Stimulated activated CD4-positive, alpha-beta T cell treated with anti-CD3 and anti-CD28 coated beads, Interleukin-1b, Interleukin-23, amount 100 ng/mL, for 24 hours (primary cell): ENCODE measurements at places on chromosomes 16 and 17.

DNA sequence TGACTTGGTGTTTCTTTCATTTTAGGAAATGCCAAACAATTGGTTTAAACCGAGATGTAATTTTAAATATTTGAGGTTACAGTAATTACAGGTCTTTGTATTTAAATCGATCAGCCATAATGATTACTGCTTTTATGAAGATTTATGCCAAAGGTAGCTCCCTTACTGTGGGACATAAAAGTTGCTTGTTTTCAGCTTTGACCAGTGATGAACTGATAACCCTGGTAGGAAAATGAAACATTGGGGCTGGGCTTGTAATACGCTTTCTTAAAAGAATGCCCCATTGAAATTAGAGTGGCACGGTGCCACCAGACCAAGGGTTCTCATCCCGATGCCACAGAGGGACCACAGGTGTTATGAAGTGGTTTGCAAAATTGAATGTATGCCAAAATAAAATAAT is 7.3 kb downstream of the TNRC6A start:
- no peak for DNase-seq

DNA sequence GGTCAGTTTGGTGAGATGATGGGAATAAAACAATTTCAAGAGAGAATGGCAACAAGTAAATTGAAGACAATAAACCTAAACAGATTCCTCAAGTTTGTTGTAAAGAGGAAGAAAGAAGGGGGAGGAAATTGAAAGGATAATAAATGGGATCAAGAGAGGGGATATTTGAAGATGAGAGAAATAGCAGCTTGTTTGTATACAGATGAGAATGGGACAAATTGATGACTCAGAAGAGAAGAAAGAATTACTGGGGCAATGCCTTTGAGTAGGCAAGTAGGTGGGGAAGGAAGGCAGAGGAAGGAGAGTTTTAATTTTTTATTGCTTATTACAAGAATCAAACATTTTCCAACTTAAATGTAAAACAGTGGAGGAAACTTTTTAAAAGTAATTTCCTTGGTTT is 98.3 kb downstream of the CHD9 start:
- DNase-seq: no peak

DNA sequence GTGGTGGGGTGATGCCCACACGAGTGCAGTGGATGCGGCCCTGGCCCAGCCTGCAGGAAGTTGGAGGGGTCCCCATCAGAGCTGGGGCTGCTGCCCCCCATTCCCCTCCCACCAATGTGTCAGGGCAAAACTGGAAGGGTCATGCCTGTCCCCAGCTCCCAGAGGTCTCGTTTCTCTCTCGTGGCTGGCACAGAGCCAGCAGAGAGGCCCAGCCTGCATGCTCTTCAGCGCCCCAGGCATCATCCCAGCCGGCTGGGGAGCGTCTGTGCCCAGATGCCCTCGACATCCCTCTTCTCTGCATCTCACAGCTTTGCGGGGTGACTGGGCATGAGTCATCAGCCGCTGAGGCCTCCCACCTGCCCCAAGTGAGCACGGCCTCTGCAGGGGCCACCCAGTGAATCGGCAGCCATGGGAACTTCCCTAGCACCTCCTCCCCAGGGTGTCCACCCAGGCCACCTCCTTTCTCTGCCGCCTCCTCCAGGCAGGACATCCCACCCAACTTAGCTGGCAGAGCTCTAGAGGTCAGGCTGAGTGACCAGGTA is 9.8 kb upstream of the CSNK1D start:
- no peak for DNase-seq

DNA sequence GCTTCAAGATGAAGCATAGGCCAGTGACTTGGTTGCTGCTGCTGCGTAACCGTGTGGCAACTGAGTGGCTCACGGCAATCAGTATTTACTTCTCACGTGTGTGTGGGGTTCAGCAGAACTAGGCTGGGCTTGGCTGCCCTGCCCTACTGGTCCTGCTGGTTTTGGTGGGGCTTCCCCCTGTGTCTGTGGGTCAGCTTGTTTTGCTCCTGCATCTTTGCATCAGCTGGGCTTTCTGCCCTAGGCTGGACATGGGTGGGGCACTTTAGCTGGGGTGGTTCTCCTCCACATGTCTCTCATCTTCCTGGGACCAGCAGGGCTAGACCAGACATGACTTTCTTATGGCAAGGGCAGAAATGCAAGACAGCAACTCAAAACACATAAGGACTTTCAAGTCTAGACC is 550.5 kb downstream of the MAF start:
- DNase-seq: no peak

- no peak for DNase-seq
Observed at GRCh38 chr17:42165751-42166150, 11.0 kb upstream of the RAB5C start.

DNA sequence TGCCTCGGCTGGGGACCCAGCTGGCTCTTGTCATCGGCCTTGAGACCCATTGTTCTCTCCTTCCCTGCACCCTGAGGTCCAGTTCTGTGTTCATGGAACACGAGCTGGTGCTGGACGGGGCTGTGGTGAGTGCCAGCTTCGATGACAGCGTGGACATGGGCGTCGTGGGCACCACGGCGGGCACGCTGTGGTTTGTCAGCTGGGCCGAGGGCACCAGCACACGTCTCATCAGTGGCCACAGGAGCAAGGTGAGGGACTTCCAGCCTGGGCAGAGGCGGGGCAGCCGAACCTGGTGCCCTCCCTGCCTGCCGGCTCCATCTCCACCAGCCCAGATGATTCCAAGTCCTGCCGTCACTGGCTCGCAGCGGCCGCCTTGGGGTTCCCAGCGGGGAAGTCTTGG is 5.3 kb upstream of the RHOT2 start:
- DNase-seq: no peak

DNA sequence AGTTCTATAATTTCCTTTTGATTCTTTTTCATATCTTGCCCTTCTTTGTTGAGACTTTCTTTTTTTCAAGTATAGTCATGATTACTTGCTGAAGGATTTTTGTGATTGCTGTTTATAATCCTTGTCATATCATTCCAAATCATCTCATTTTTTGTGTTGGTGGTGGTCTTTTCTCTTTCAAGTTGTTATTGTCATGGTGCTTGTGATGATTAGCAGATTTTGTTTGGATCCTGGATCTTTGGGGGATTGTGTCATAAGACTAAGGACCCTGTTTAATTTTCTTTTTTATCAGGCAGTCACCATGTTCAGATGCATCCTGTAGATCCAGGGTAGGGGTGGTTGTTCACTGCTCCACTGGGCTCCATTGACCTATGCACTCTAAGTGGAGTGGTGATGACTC is 254.4 kb upstream of the FOXF1 start:
- no peak for DNase-seq

DNA sequence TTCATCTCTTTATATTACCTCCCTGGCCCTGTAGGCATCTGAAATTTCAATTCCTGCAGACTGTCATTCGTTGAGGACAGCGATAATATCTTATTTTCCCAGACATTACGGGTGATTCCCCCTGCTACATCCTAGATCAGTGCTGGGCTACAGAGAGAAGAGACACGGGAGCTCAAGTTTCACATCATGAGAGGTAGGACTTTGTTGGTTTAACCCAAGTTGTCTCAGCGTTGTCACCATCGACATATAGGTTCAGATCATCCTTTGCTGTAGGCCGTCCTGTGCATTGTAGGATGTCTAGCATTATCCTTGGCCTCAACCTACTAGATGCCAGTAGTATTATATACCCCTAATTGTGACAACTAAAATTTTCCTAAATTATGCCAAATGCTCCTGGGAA is 19.3 kb downstream of the MT1X start:
- DNase-seq: no peak

- DNase-seq: no peak
Observed at GRCh38 chr16:787978-788398, at the start of gene RPUSD1. Gene RPUSD1, minus strand, starts transcription at chr16:788381. Its CDS starts 644 bp downstream, at chr16:787737.

DNA sequence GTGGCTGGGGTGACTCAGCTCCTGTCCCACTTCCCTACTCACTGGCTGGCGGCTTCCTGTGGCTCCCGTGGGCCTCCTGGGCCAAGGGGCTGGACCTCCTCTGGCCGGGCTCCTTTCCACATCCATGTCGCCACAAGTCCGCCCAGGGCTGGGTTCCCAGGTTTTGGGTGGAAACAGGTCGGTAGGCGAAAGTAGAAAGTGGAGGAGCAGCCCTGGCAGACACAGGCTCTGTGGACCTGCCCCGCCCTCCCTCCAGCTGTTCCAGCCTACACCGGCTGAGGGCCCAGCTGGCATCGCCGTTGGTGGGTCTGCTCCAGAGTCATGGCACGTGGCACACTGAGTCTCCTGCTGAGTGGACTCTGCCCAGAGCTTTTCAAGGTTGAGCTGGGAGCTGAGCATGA is 28.7 kb downstream of the GSE1 start:
- DNase-seq: no peak

GRCh38 chr17:81952792-81953228 is 5.8 kb upstream of the MYADML2 start:
- no peak for DNase-seq

DNA sequence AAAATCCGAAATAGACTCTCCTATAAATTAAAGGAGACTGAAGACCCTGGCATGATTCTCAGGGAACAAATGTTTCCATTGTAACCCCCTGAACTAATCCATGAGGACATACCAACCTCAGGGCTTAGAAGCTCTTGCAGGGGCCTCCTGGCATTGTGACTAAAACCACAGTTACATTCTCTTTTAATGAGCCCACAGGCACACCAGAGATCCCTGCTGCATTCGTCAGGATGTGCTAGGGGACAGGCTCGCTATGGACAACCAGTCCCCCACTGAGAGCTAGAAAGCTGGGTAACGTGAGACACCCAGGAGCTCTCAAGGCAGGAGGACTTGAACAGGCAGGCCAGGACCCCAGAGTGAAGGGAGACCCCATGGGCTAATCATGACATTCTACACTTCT is 140.6 kb upstream of the TNRC6C start:
- DNase-seq: no peak

DNA sequence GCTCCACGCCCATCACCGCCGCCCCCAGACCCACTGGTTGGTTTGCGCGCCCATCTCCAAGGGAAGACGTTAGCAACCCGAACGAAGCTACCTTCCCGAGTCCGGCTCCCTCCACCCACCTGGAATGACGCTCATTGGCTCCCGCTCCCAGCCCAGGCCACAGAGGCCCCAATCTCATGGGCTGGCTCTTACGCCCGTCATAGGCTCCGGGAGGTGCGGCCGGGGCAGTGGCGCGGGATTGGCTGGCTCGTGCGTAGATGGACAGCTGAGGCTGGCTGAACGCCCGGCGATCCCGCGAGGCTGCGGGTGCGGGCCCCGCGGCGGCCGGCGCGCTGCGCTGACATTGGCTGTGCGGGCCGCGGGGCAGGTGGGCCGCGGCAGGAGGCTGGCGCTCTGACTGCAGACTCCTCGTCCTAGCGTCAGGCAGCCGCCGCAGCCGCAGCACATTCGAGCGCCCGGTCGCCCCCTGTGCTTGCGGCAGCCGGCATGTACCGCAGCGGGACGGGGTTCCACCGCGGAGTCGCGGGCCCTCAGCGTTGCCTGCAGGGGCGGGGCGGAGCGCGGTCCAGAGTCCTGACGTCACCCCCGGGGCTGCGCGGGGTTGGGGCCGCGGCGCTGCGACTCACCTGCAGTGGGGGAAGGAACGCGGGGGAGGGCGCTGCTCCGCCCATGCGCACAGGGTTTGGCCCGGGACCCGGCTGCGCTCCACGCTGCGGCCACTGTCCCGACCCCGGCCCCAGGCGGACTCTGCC is 453 bp upstream of the MYH10 start:
- DNase-seq: peak; percentile 74

DNA sequence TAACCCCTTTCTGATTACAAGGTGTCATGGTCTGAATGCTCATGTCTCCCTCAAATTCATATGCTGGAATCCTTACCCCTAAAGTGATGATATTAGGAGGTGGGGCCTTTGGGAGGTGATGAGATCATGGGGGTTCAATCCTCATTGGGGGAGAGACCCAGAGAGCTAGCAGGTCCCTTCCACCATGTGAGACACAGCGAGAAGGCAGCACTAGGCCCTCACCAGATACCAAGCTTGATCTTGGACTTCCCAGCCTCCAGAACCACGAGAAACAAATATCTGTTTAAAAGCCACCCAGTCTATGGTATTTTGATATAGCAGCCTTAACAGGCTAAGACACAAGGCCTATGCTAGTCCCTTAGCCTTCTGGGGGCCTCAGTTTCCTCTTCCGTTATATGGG is 45.9 kb downstream of the MYH11 start:
- DNase-seq: no peak

- DNase-seq: no peak
Observed at GRCh38 chr17:77740481-77740880, 218.0 kb upstream of the TNRC6C start.

DNA sequence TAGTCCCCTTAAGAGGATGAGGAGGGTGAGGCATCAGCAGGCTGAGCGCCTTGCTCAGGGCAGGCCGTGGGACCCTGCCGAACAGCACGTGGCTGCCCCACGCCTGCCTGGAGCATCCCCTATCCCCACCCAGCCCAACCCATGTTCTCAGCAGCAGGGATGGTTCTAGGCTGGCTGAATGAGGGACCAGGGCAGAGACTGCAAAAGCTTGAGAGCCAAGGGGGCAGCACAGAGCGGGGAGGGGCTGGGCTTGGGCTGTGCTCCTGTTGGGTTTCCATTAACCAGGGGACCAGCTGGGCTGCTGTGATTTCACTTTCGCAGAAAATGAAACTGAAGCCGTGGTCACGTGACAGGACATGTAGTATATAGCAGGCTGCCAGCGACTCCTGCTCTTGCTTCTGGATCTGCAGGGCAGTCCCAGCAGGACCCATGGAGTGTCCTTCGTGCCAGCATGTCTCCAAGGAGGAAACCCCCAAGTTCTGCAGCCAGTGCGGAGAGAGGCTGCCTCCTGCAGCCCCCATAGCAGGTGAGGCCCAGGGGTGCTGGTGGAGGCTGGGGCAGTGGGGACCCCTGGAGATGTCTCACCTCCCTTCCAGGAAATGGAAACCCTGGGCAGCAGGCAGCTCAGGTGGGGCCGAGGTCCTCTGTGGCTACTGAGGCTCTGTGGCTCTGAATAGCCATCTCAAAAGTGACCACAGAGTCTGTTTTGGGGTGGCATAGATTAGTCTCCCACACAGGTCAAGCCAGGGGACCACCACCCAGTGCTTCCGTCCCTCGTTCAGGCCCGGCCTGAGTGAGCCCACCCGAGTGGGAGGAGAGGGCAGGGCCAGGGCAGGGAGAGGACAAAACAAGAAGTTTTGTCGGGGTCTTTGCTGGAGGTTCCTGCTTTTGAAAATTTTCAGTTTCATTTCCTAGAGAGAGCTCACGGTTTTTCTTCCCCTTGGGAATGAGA is 2.9 kb downstream of the RNF213 start:
- peak; percentile 57 for DNase-seq

- DNase-seq: no peak
Observed at GRCh38 chr17:56426901-56427300, 166.6 kb upstream of the NOG start.

DNA sequence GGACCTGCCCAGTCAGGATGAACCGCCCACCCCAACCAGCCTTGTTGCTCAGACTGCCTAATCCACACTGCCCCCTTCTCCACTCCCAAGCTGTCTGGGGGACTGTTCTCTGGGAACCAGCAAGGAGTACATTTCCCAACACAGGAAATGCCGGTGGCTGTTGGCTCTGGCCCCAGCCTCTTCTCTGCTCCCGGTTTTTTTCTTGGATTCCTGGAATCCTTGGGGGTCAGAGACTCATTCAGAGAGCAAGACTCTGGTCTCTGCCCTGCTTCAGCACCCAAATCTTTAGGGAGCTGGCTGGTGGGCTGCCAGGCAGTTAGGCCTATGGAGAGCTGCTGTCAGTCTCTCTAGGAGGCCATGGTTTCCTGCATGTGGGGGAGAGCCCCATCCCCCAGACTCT is 10.8 kb upstream of the MTMR4 start:
- DNase-seq: no peak

- DNase-seq: no peak
Observed at GRCh38 chr16:57755061-57755684, 19.6 kb downstream of the KATNB1 start.
